ENCODE measurements at places on chromosomes 6 and 20.

DNA sequence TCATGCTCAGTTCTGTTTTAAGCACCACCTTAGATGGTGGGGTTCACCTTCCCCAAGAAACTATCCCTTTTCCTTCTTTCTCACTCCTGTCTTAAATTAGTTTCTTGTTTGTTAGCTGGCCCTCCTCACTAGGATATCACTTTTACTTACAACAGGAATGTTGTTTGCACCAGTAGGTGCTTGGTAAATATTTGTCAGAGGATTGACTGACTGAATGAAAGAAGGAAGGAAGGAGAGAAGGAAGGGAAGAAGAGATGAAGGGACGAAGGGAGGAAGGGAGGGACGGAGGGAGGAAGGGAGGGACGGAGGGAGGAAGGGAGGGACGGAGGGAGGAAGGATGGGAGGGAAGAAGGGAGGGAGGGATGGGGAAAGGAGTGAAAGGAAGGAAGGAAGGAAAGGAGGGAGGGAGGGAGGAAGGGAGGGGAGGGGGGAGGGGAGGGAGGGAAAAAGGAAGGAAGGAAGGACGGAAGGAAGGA is 505 bp upstream of the KCNK15 start:
- DNase-seq = no peak

DNA sequence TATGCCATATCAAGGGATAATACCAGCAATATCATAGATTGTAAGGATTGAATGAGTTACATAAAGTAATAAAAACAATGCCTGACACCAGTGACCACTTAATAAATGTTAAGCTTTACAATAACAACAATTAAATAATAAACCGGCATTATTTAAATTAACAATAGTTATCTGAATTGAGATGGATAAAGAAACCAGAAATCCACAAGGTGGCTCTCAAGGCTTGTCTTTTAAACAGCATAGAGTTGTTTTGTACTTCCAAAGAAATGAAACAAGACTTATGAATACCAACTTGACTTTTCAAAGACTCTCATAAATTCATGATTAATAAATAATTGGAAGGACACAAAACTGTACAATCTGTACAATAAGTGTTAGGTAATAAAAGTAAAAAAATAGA is 203.1 kb downstream of the ASCC3 start:
- no peak for DNase-seq

- DNase-seq = no peak
Observed at GRCh38 chr20:50136822-50137599, 16.5 kb downstream of the PEDS1 start.

GRCh38 chr6:21228876-21229460 is 364.6 kb upstream of the SOX4 start:
- no peak for DNase-seq

GRCh38 chr6:45478240-45478639 is 100.5 kb upstream of the SUPT3H start:
- peak; percentile 16 for DNase-seq

DNA sequence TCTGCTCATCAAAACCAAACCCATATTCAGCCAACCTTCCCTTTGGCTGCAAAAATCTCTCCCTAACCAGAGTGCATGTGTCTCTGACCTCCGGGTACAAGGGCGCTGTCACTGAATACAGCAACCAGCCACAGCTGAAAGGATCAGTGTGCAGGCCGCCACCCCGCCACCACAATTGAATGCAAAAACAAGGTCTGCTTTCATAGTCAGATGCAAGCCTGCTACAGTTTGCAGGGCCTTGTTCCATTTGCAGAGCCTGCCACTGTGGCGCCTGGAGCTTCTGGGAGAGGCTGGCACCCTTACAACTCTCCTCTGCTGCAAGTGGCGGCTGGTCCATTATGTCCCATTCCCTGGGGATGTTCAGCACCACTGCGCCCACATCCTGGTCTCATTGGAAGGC is 23.5 kb downstream of the MDGA1 start:
- no peak for DNase-seq

DNA sequence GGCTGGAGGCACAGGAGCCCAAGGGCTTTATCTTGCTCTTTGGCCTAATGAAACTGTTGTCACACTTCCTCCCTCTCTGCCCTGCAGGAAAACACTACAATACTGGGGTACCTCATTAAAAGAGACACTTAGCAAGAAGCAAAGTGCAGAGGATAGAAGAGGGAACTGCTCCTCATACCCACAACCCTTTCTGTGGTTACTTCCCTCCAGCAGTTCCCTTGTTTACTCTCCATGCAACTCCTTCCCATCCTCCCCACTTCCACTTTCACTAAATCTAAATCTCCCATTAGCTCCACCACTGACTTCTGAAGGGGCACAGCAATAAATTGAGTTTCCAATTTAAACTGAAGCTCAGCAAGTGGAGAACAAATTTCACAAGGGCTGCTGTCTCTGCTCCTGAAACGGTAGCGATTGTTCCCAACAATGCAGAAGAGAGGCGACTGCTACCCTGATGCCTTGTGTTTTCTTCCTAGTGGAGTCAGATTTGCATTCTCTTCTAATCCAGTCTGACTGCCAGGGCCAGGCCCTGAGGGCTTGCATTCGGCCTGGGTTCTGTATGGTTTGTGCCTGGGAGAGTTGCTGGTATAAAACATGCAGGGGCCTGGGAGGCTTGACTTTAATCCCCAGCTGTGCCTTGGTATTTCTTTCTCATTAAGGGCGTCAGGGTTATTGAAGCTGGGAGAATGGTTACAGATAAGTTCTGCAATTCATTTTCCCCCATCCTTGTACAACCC is 454.7 kb downstream of the TFAP2B start:
- DNase-seq = no peak

DNA sequence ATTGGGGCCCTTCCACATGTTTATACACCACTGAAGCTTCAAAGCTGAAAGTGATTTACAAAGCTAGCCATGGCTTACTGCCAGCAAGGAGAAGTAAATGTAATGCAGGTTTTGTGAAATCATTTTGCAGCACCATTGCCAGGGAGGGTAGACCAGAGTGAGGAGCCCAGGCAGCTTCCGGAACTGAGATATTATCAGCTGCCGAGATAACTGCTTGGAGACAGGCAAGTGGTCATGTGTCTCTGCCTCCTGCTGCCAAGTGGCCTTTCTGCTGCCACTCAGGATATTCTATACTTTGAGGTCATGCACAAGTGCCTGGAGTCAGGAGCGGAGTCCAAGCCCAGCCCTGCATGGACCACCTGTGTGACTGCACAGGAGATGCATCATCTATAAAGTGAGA is 160.2 kb downstream of the SYNDIG1 start:
- DNase-seq = no peak

- no peak for DNase-seq
Observed at GRCh38 chr20:11454966-11455799, 462.5 kb upstream of the BTBD3 start.

- no peak for DNase-seq
Observed at GRCh38 chr6:113103634-113104361, 753.3 kb upstream of the MARCKS start.

DNA sequence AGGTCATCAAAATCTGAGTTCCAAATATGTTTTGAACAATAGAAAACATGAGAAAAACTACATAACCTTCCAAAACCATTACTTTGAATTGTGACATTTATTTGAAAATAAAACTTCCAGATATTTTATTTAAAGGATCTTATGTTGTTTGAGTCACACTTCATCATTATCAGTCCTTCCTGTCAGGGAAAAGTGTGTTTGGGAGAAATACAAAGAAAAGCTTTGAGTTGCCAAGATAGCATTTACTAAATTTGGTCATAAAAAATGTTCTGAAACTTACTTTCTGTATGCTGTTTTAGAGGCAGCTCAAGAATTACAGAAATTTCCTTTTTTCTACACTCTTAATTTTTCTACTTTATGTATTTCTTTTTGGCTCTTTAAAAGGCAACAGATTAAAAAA is 208.2 kb upstream of the RIN2 start:
- no peak for DNase-seq

GRCh38 chr20:4116091-4116490 is 100.7 kb upstream of the RNF24 start:
- no peak for DNase-seq

GRCh38 chr6:47679322-47679906 is 19.0 kb upstream of the ADGRF4 start:
- DNase-seq = no peak

DNA sequence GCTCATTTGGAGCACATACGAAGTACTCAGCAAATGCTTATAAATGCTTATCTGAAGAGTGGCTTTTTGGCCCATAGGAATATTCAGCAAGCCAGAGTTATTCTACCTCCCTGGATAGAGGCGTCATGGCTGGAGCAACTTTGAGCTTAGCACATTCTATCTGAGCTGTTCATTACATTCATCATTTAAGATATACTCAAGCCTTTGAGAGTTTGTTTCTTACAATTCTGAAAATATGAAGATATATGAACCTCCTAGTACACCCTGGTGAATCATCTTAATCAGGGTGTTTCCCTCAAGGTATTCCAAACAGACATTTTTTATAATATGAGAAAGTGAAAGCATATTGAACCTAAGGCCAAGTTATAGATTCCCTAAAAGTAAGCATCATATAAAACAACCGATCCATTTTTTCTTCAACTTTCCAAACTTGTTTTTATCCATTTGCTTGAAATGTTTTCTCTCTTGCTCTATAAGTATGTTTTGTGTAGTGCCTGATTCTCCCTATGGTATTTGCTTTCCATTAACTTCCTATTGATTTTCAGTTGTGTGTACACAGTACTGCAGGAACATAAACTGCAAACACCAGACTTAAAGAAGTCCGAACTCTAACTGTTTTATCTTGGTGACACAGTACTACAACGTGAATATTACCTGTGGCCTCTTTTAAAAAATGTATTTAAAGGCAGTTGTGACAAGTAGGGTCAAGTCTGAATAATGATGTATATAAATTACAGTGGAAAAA is 139.7 kb upstream of the PTPRK start:
- no peak for DNase-seq

- DNase-seq = no peak
Observed at GRCh38 chr6:157666729-157667128, 156.3 kb upstream of the SNX9 start.

DNA sequence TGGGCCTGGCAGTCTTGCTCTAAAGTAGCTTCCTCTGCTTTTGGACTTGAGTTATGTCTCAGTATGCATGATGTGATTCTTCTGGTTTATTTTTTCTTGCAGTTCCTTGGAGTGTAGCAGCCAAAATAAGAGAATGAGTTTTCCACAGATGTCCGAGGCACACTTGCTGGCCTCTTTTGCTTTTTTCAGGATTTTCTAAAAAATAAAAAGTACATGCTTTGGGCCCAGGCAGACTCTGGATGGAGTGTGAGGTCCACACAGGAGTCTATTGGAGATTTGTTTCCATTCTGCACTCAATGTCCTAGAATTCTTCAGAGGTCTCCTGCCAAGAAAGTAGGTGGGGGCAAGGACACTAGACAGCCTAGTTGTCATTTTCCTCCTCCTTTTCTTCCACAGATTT is 477.6 kb downstream of the EPM2A start:
- DNase-seq = no peak

DNA sequence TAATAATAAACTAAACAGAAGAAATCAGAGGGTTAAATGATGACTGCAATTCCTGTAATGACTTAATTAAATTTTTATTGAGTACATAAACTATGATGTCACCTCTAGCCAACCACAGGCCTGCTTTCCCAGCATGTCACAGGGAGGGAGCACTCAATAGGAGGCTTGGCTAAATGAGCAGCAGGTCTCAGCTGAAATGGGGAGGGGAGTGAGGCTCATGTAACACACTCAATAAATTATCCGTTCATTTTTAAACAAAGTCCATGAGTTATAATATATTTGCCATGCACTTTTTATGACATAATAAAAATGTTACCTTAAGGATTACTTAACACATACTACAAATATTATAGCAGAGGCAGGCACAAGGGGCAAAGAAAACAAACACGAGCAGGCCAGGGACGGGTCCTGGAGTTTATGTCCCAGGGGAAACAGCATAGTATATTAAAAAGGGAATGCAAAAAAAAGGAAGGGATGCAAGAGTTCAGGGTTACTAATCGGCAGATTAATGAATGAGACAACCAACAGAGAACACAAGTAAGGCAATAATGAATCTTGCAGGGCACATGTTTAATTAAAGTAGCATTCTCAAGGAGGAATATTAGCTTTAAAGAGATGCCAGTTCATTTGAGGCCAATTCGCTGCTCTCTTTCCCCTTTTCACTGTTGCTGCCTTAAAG is 27.1 kb upstream of the FAM83C start:
- DNase-seq = no peak

GRCh38 chr6:157561929-157562810 is 181.2 kb downstream of the ZDHHC14 start:
- no peak for DNase-seq

GRCh38 chr6:84390334-84390733 is 162.9 kb upstream of the CEP162 start:
- DNase-seq = no peak

DNA sequence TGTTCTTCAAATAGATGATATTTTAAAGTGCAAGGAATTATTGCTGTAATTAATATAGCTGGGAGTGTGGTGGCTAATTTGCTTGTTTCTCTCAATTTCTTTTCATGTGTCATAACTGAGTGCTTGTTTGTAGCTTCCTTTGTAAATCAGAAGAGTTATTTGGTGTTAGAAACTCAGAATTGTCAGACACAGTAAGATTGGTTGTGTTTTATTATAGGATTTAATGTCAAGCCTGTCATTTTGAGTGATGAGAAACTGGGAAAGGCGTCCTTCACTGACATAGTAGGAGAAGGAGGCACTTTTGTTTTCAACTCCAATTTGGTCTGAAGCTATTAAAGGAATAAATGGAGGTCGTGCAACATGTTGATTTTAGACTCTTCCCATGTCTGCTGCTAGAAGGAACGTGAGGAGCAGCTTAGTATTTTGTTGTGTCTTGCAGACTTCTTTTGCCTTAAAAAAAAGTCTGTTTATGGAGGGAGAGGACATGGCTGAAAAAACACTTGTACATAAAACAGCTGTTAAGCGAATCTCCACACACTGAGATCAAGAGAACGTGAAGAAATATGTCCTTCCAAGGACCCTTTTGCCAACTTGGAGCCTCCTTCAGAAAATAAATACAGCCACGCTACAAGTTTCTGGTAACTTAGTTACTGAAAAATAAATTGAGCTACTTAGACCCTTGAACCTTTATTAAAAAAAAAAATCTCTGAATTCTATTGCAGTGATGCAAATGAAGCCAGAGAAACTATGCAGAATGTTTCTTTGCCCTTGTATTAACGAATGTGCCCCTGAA is 59.5 kb downstream of the BMP6 start:
- DNase-seq = no peak

Data from CD4-positive, alpha-beta T cell treated with Interleukin-21 for 1 hour (primary cell).